Stimulated activated CD8-positive, alpha-beta memory T cell treated with anti-CD3 and anti-CD28 coated beads, Interleukin-7, amount 100 ng/mL, for 4 hours (primary cell): ENCODE measurements at places on chromosomes 3 and 15.

DNA sequence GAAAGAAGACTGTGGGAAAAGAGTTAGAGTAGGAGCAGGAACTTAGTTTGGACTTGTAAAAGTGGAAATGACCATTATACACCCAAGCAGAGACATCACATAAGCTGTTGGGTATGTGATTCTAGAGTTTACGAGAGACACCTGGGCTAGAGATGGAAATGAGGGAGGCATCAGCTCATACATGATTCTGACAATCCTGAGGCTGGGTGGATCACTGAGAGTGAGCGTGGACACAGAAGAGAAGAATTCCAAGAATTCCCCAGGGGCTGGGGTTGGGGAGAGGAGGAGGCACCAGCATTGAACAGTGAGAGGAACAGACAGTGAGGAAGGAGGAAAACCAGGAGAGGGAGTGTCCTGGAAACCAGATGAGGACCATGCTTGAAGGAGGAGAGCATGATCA is 113.5 kb downstream of the KCNAB1 start:
- DNase-seq = no peak

GRCh38 chr3:140972833-140973232 is 31.2 kb downstream of the SLC25A36 start:
- DNase-seq = no peak

GRCh38 chr3:13081603-13082360 is 8.6 kb upstream of the IQSEC1 start:
- DNase-seq = no peak

DNA sequence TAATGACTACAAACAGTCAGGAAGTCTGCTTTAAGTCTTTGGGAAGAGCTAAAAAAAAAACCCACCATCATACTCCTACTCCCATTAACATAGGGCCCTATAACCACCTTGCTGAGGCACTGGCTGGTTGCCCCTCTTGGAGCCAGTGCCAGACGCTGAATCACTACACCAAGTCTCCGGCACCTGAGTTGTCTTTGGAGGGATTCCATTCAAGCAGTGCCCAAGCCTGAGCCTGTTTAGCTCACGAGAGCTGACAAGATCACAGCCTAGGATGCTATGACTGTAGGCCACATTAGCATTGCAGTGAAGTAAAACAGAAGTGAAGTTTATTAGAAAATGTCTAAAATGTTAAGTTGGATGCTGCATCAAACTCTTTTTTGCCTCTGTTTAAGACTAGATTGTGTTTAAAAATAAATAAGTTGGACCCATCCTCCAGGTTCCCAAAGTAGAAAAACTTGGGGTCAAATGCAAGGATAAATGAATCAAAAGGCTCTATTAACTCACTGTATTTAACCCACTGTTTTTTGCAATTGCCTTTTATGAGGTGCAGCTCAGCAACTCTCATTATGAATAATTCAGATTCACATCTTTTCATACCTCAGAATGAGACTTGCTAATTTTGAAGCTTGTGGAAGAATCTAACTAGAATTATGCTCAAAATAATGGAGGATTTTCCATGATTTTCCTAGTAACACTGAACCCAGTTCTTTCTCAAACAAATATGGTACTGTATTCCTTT is 461.9 kb downstream of the FOXP1 start:
- DNase-seq = no peak

DNA sequence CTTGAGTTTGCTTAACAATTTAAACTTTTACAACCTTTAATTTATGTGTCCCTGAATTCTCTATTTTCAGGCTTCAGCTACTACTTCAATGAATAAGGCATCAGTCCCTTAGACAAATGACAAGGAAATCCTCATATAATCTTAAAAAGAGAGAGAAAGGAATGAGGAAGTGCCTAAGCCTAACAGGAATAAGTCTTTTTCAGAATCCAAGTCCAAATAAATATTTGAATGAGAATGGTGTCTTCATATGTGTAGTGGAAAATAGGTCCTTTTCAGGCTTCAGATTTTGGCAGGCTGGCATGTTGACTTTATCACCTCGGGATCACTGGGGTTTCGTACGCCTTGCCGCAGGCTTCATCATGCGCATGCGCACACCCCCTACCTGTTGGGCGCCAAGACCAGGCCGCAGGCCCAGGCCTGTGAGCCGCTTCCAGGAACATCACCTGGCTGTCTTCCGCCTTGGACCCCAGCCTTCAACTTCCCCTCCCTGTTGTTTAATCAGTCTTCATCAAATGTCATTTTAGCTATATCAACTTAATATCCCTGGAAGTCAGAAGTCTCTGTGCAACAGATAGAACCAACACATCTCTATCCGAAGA is 334.5 kb downstream of the SOX2 start:
- no peak for DNase-seq

- no peak for DNase-seq
Measured at GRCh38 chr3:32421185-32421584, 29.5 kb downstream of the CMTM7 start.

DNA sequence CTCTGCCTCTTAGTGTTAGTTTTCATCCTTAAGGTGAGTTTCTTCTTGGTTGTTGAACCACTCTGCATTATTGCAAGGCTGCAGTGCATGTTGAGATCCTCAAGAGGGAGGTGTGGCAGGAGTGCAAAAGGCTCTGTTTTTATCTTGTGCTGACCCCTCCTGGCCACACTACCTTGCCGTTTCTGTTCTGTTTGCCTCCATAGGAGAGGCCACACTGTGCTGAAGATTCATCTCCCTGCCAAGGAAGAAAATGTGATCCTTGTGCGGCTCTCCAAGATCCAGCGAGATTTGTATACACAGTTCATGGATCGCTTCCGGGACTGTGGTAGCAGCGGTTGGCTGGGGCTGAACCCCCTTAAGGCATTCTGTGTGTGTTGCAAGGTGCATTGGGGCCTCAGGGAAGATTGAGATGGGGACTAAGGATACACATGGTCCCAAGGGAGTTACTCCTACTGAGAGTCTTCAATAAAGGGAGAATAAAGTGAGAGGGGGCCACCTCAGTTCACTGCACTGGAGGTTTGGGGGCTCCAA is 33.0 kb upstream of the TEX264 start:
- no peak for DNase-seq

- no peak for DNase-seq
Measured at GRCh38 chr15:68047826-68048225, 6.3 kb upstream of the PIAS1 start.

GRCh38 chr15:90190606-90191343 is 10.4 kb upstream of the SEMA4B start:
- no peak for DNase-seq

GRCh38 chr3:41394896-41395295 is 195.6 kb downstream of the CTNNB1 start:
- DNase-seq = no peak

GRCh38 chr3:125032100-125032643 is 23.6 kb downstream of the HEG1 start:
- no peak for DNase-seq

DNA sequence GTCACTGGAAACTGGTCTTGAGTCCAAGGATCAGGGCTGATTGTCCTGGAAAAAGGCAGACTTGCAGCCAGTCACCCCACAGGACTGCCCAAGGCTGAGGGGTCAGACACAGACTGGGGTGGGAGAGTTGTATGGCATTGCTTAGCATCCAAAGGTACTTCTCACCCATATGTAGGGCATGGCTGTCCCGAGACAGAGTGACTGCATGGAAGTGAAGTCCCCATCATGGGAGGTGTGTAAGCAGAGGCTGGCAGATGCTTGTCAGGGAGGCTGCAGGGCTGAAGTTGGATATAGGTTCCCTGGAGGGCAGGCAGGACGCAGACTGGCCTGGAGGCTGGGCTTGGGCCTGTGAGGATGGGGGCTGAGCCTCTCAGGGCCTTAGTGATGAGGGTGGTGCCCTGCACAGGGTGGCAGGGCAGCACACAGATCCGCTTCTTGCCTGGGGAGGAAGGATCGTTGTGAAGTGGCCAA is 31.1 kb downstream of the PSTPIP1 start:
- DNase-seq = no peak

DNA sequence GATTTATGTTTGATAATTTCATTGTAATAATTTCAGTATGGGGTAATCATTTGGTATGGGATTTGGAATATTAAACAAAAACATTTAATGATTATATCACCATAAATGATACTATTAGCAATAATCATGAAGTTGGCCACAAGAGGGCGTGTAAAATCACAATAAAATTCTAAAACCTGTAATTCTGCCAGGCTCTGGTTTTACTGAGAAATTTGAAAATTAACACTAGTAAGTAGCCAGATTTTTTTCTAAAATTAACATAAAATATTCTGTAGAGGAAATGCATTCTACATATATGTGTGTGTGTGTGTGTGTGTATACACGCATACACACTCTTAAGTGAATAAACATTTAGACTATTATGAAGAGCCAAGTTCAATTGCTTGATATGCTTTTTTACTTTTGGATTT is 40.5 kb downstream of the FEZF2 start:
- no peak for DNase-seq

DNA sequence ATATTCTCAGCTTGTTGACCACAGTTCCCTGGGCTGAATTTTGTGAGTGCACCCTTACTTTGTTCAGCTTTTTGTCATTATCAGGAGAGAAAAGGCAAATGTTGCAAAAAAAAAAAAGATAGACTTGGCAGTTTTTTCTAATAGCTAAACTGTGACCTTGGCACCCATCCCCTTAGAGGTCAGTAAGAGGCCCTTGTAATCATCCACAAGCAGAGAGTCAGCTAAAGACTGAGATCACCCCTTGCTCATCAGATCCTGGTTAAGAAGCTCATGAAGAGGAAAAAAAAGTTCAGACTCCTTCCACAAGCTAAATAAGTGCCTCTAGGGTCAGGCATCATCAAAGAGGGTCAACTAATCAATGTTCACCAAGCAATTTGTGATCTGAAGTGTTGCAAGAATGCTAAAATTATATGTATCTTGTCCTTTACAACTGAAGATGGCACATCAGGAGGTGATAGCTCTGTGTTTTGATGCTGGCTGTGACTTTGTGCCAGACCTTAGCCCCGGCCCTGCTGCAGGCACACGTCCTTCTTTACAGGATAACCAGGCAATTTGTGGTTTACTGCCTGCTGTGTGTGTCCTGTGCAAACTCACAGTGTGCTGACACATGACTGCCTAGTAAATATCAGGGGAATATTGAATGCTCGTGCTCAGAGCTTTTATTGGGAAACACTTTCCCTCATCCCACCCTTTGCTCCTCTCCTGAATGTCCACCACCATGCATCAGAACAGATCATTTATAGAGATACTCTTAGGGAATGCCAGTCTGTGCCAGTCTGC is 262.9 kb downstream of the IL5RA start:
- no peak for DNase-seq

DNA sequence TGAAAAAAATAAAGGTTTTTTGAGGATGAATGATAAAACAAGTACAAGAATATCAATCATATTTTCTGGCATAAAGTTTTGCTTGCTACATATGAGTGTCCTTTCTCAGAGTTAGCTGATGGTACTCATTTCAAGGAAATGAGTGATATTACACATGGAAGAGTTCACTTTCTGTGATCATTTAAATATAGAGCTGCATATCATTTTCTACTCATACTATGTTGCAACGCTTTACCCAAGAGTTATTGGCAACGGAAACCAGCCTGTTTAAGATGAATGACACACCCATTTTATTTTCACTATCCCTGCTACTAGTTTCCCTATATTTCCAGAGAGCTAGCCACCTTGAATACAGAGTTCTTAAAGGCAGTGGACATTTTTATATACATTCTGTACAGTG is 35.4 kb upstream of the RBMS3 start:
- DNase-seq = no peak

GRCh38 chr3:26260139-26260538 is 362.4 kb upstream of the LRRC3B start:
- DNase-seq = no peak

GRCh38 chr3:150090006-150090405 is 119.3 kb upstream of the PFN2 start:
- DNase-seq = no peak

DNA sequence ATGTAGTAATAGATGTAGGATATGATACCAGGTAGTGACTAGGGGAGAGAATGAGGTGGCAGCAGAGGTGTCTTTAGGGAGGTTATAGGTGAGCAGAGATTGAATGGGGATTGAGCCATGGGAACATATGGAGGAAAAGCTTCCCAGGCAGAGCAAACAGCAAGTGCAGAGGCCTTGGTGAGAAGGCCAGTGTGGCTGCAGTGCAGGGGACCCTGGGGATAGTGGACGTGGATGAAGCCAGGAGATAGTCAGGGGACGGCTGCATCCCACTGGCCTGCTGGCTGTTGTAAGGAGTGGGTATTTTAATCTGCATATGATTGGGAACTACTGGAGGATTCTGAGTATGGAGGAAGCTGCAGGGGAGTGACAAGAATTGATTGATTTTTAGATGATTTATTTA is 62.7 kb upstream of the TRAK1 start:
- no peak for DNase-seq

DNA sequence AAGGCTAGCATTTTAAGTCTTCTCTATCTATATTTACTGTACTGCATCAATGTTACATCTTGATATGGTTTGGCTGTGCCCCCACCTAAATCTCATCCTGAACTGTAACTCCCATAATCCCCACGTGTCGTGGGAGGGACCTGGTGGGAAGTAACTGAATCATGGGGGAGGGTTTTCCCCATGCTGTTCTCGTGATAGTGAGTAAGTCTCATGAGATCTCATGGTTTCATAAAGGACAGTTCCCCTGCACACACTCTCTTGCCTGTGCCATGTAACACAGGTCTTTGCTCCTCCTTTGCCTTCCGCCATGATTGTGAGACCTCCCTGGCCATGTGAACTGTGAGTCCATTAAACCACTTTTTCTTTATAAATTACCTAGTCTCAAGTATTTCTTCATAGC is 161.5 kb downstream of the TBC1D5 start:
- no peak for DNase-seq

DNA sequence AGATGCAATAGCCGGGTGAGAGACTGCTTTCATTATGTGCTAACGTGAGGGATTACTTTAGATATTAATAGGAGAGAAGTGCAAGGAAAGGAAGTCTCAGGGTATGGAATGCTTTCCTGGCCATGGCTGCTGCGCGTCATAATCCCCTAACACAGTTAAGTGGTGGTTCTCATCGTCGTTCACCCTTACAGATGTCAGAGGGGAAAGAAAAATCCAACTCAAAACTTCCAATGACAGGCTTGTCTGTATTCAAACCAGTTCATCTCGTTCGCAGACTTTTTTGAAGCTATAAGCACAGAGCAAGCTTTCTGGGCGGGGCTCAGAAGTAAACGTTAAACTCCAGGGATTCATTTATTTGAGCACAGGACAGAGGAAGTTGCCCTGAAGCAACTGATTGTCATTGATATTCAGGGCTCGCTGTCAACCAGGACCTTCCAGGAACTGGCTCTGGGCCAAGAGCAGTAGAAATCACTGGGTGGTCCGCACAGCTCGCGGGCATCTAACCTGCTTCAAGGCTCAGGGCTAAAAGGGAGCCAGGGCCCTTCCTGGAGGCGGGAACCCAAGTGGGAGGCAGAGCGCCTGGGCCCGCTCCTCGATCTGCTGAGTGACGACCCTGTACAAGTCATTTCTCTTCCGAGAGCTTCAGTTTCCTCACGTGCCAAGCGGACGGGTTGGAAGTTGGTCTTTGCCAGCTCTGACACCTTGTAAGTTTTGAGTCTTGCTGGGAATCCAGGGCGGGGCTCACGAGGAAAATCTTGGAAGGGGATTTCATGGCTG is 1.1 kb upstream of the LPP start:
- peak; percentile 7 for DNase-seq

DNA sequence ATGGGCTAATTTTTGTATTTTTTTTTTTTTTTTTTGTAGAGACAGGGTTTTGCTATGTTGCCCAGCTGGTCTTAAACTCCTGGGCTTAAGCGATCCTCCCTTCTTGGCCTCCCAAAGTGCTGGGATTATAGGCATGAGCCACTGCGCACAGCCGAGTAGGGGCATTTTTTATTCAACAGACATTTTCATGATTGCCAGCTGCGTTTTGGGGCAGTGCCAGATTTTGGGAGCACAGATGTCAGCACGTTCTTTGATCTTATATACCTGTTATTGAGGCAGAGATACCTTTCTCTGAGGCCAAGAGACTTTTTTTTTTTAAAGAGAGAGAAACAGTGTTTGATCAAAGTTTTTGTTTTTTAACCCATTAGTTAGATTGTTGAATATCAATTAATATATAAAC is 16.8 kb downstream of the NEO1 start:
- DNase-seq = no peak
